Panc1 (cell line): ENCODE measurements at places on chromosomes 1 and 21.

- H3K4me3 ChIP-seq, result no peak overlapping the region
- peaks cover 5% of the 10 kb centered on the region; the same call in 1 of the 2 replicates for H3K4me1 ChIP-seq
- DNase-seq, result no peak
- no peaks in the 10 kb centered on the region for H3K27me3 ChIP-seq
- no peaks in the 10 kb centered on the region for H3K36me3 ChIP-seq
These were observed 19.5 kb upstream of the DDR2 start for GRCh38 chr1:162612606-162613400.

DNA sequence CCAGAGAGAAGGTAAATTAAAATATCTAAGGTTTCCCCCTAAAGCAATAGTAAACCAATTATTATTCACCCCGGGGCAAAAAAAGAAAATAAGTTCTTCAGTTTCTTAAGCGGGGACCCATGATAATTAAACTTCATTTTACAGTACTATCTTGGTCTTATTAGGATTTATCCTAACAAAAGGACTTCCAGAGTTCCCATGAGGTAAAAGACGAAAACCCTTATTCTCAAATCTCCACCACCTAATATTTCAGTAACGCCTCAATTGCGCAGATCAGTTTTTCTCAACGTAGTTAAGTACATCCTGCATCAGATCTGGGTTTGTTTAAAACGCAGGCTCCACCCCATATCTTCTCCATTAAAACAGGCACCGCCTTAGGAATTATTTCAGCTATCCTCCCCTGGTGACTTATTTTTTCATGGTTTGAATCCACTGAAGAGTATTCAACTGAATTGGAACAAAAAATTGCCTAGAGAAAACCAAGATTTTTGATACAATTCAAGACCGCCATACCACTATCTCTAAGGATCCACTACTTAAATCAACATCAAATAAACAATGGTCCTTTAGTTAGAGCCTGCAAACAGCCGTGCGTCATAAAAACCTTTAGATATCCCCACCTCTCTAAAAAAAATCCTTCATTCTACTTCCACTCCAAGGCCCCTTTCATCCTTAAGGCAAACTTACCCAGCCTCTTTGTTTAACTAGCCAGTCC, 1.7 kb downstream of the MCL1 start:
- H3K36me3 ChIP-seq, result peaks cover 50% of the 10 kb centered on the region
- no peaks in the 10 kb centered on the region for H3K27me3 ChIP-seq
- DNase-seq, result no peak
- H3K4me1 ChIP-seq, result peaks cover 30% of the 10 kb centered on the region

GRCh38 chr1:27136236-27136551, 18.7 kb downstream of the SLC9A1 start:
- H3K4me3 ChIP-seq, result no peak overlapping the region
- no peak overlapping the region for H3K27ac ChIP-seq
- no peaks in the 10 kb centered on the region for H3K36me3 ChIP-seq
- H3K4me1 ChIP-seq, result 0 out of 2 replicates have a peak, but pooled peaks cover 5% of the 10 kb centered on the region
- no peak for DNase-seq
- H3K27me3 ChIP-seq, result no peaks in the 10 kb centered on the region

DNA sequence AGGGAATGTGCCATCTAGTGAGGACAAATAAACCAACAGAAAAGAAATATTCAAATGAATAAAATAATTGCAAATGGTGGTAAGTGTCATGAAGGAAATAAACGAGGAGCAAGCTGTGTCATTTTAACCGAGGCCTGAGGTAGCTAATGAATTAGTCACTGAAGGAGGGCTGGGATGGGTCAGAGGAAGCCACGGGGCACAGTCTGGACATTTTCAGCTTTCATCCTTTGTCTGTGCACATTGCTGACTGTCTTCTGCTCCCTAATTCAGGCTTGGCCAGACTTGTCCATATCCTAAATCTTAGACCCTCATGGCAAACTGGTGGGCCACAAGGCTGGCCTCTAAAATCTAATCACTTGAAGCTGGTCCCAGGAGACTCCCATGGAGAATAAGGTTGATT, 138.4 kb downstream of the RHOU start:
- no peaks in the 10 kb centered on the region for H3K27me3 ChIP-seq
- no peaks in the 10 kb centered on the region for H3K36me3 ChIP-seq

DNA sequence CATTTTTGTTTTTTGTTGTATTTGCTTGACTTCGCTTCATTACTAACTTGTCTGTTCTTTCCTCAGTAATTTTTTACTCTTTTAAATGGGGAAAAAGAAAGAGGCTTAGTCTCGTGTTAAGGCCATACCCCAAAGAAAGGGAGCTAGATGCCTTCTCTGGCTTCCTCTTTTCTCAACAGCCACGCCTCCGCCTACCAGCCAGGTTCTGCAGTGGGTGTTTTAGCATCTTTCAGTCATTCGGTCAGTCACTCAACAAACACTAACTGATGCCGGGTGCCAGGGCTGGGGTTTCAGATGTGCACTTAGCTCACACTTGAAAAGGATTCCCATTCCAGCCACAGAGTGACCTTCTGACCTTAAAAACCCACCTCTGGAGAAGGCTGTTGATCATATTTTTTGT, 46.3 kb upstream of the VAV3 start:
- H3K36me3 ChIP-seq, result no peaks in the 10 kb centered on the region
- no peak for DNase-seq
- no peaks in the 10 kb centered on the region for H3K27me3 ChIP-seq
- H3K4me1 ChIP-seq, result no peaks in the 10 kb centered on the region
- H3K4me3 ChIP-seq, result no peak overlapping the region
- no peak overlapping the region for H3K27ac ChIP-seq

- no peaks in the 10 kb centered on the region for H3K4me1 ChIP-seq
- DNase-seq, result no peak
- H3K4me3 ChIP-seq, result no peak overlapping the region
- no peaks in the 10 kb centered on the region for H3K36me3 ChIP-seq
- no peak overlapping the region for H3K27ac ChIP-seq
These were observed 61.2 kb downstream of the GBP6 start for GRCh38 chr1:89425056-89425455.
